ENCODE measurements at places on chromosomes 7 and 10. TPM values are rescaled to one million over a fixed set of nuclear protein-coding genes. Genes with fewer than 3 reads are reported as not detected.

The SLC26A3 gene
- total RNA-seq, result not detected

The FGFR2 gene
- total RNA-seq, result not detected

The SPDYE18 gene
- total RNA-seq, result 3.3 TPM

The DKK1 gene
- not detected for total RNA-seq

The AZGP1 gene
- total RNA-seq, result not detected

DNA sequence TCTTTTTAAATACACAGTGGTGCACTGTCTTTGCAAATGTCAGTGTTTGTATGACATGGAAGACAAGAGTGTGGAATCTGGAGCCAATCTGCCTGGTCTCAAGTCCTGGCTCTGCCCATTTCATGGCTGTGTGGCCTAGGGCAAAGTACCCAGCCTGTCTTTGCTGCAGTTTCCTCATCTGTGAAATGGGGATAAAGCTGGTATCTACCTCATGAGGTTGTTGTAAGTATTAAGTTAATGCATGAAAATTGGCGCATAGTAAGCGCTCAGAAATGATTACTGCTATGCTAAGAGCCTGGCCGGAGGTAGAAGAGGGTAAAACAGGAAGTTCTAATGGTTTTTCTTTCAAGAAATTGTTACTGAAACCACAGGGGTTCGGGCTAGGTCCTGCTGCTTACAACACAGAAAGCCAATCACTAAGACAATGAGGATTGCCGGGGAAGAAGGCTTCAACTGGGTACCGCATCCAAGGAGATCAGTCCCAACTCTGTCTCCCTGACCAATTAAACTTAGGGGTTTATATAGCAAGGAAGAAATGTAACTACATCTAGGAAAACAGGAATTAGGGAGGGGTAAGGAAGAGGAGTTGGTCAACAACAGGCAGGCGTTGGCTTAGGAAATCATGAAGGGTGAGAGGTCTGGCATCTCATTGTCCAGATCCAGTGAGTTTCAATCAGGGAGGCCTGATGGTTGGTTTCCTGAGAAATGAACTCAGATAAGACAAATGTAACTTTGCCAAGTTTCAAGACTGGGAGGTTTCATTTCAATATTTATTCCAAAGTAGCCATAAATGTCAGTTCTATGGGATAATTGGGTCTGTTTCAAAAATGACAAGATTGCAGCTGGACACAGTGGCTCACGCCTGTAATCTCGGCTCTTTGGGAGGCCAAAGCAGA lies 57.0 kb downstream of the CHST3 start:
- H3K4me3 ChIP-seq, result no peak overlapping the region
- no peaks in the 10 kb centered on the region for H3K36me3 ChIP-seq
- no peaks in the 10 kb centered on the region for H3K27me3 ChIP-seq
- no peaks in the 10 kb centered on the region for H3K4me1 ChIP-seq
- no peak for DNase-seq

- H3K27ac ChIP-seq, result no peak overlapping the region
- H3K4me1 ChIP-seq, result no peaks in the 10 kb centered on the region
- no peak overlapping the region for H3K4me3 ChIP-seq
- H3K36me3 ChIP-seq, result no peaks in the 10 kb centered on the region
Observed at GRCh38 chr7:78510580-78511188, 712.1 kb downstream of the PHTF2 start.

GRCh38 chr10:54613162-54613561 lies 187.9 kb downstream of the PCDH15 start:
- no peaks in the 10 kb centered on the region for H3K36me3 ChIP-seq
- H3K27me3 ChIP-seq, result no peaks in the 10 kb centered on the region
- no peak overlapping the region for H3K27ac ChIP-seq
- H3K4me3 ChIP-seq, result no peak overlapping the region

- DNase-seq, result no peak
- H3K27me3 ChIP-seq, result no peaks in the 10 kb centered on the region
- no peaks in the 10 kb centered on the region for H3K4me1 ChIP-seq
- no peak overlapping the region for H3K27ac ChIP-seq
- H3K4me3 ChIP-seq, result no peak overlapping the region
- no peaks in the 10 kb centered on the region for H3K36me3 ChIP-seq
Observed at GRCh38 chr10:14327527-14327926, 3.2 kb downstream of the FRMD4A start.

GRCh38 chr10:4586776-4587175 lies 239.2 kb upstream of the AKR1E2 start:
- no peaks in the 10 kb centered on the region for H3K27me3 ChIP-seq
- H3K4me3 ChIP-seq, result no peak overlapping the region
- no peaks in the 10 kb centered on the region for H3K4me1 ChIP-seq
- no peaks in the 10 kb centered on the region for H3K36me3 ChIP-seq
- no peak overlapping the region for H3K27ac ChIP-seq

GRCh38 chr10:10878963-10879362 lies 138.7 kb upstream of the CELF2 start:
- H3K4me3 ChIP-seq, result no peak overlapping the region
- H3K27me3 ChIP-seq, result no peaks in the 10 kb centered on the region
- no peaks in the 10 kb centered on the region for H3K4me1 ChIP-seq
- no peak for DNase-seq

DNA sequence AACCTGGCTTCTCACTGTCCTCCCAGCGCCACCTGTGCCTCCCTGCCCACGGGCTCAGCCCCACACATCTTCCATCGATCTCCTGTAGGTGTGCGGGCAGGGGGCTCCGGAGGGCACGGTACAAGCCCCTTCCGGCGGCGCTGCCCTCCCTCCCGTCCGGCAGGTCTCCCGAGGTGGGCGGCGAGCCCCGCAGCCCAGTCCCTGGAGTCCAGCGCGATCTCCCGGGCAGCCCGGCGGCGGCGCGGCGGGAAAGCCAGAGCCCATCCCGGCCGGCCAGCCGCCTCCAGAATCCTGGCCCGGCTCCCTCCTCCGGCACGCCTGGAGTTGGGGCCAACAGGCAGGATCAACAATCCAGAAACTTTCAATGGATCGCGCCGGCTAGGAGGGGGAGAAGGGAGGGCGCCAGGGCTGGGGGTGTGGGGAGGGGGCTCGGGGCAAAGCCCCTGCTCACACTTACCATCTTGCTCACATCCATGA lies 100.1 kb downstream of the HIP1 start:
- no peaks in the 10 kb centered on the region for H3K27me3 ChIP-seq
- H3K27ac ChIP-seq, result no peak overlapping the region
- DNase-seq, result no peak
- H3K4me1 ChIP-seq, result peaks cover 9% of the 10 kb centered on the region
- no peaks in the 10 kb centered on the region for H3K36me3 ChIP-seq

DNA sequence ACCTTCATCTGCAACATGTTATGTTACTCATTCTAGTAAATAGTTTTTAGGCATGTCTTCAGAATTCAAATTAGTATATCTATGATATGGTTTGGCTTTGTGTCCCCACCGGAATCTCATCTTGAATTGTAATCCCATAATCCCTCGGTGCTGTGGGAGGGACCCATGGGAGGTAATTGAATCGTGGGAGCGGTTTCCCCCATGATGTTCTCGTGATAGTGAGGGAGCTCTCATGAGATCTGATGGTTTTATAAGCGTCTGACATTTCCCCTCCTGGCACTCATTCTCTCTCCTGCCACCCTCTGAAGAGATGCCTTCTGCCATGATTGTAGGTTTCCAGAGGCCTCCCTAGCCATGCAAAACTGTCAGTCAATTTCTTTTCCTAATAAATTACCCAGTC lies 20.4 kb upstream of the GPR37 start:
- no peaks in the 10 kb centered on the region for H3K27me3 ChIP-seq
- no peak overlapping the region for H3K4me3 ChIP-seq
- DNase-seq, result no peak
- no peaks in the 10 kb centered on the region for H3K36me3 ChIP-seq
- no peaks in the 10 kb centered on the region for H3K4me1 ChIP-seq

- DNase-seq, result no peak
- no peaks in the 10 kb centered on the region for H3K27me3 ChIP-seq
- H3K36me3 ChIP-seq, result no peaks in the 10 kb centered on the region
- no peak overlapping the region for H3K4me3 ChIP-seq
- H3K27ac ChIP-seq, result no peak overlapping the region
Observed at GRCh38 chr10:50512214-50512595, 111.6 kb downstream of the SGMS1 start.

DNA sequence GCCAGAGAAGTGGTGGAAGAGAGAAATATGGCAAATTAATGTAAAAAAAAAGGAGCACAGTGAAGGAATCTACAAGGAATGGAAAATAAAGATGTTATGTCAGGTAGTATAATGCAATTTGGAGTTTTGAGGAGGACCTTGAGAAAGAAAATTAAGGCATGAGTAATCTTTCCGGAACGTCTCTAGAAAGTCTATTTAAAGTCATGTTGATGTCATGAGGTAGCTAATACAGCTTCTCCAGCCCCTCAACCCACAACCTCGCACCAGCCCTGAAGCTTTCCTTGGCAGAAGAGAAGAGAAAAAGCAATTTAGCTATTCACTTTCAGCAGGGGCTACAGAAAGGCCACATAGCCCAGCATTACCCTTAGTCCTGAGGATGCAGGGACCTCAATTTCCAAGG lies 22.5 kb downstream of the TRDMT1 start:
- H3K4me1 ChIP-seq, result no peaks in the 10 kb centered on the region
- H3K4me3 ChIP-seq, result no peak overlapping the region
- H3K36me3 ChIP-seq, result no peaks in the 10 kb centered on the region
- H3K27me3 ChIP-seq, result no peaks in the 10 kb centered on the region
- no peak overlapping the region for H3K27ac ChIP-seq
